CD4-positive, alpha-beta T cell treated with Interferon alpha-2 for 1 hour (primary cell): ENCODE measurements at places on chromosomes 5 and 9.

- no peak for DNase-seq
Measured at GRCh38 chr9:108666240-108666784, 189.5 kb downstream of the ACTL7B start.

- DNase-seq: no peak
Measured at GRCh38 chr9:74503219-74503618, 6.1 kb downstream of the RORB start.

- DNase-seq: no peak
Measured at GRCh38 chr9:5231212-5231611, at the start of gene INSL4. INSL4 (plus strand) TSS chr9:5231419; CDS start chr9:5231524, 105 bp downstream.

GRCh38 chr5:127440831-127441230, 76.6 kb upstream of the PRRC1 start:
- DNase-seq: no peak

DNA sequence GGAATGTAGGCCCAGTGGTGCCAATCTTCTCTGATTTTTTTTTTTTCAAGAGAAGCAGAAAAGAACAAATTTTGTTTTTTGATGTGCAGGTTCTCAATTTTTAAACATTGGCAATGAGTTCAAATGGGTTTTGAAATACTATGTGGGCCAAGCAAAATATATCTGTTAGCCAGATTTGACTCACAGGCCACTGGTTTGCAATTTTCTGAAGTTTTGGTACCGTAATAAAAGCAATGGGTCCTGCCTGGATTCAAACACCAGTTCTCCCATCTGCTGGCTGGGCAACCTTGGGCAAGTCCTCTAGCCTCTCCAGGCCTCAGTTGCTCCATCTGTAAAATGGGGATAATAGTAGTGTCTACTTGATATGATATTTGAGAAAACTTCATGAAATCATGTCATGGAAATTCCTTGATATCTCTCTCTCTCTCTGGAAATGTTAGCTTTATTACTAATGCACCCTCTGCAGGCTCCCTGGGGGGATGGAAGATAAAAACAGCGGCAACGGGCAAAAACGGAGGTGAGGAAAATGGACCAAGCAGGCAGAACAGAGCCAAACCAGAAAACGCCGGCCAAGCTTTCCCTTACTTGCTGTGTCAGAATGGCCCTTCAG, 63.4 kb downstream of the SMIM23 start:
- no peak for DNase-seq

DNA sequence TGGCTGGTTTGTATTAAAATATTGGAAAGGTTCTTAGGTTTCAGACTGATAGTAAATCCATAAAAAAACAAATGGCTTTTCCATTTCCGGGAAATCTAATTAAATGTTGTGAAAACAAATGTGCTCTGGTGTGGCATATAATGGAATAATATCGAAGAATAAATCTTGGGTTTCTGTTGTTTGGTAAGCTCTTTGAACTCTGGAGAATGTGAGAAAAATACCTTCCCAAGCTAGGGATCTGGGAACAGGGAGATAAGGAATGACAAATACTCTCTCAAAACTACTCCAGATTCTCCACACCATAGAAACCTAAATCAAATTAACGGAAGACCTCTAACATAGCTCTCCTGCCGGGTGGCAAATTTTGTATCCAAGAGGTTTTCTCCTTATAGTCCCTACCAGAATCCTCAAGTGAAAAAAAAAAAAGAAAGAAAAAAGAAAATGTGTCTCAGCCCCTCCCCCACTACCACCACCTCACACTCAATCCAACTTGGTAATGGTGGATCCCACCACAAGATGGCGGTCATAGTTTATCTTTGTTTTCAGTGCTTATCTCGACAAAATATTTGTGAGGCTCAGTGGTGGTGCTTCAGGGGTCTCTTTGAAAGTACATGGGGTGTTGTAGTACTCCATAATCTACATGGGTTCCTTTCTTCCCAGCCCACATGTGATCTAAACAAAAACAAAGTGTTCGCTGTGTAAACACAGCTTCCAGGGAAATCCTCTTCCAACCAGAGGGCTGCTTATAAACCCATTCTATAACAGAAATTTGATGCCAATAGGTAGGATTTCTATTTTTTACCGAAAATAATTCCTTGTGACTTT, 54.5 kb upstream of the FST start:
- DNase-seq: no peak

DNA sequence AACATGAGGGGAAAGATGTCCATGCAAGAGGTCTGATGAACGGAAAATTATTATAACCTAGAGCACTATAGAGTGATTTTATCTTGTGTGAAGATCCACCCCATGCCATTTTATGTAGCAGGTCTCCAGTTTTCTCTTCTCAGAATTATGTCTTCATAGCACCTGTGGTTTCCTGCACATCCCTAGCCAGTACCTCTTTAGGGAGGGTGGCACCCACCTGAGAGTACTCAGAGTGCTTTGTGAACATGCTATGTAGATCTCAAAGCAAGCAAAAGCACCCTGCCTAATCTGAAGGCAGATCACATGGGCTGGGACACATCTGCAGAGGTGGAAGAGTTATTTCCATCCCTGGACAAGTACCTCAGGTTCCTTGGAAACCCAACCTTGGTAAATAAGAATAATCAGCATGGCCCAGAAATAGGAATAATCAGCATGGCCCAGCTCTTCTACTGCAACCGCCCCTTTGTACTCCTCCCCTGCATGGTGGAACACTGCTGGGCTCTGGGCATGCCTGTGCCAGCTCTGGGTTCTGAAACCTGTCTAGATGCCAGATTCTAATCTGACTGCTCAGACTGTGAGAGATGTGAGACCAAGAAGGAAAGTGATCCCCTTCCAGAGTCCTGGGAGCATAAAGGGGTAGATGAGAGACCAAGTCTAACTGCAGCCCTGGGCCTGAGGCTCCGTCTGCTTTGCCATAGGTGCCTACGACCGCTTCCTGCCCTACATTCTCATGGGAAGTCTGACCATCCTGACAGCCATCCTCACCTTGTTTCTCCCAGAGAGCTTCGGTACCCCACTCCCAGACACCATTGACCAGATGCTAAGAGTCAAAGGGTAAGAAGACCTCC, 23.7 kb downstream of the SLC22A5 start:
- DNase-seq: no peak

- DNase-seq: no peak
Measured at GRCh38 chr9:112939418-112939817, 48.7 kb upstream of the SLC46A2 start.

- no peak for DNase-seq
Measured at GRCh38 chr9:708182-708550, 133.3 kb upstream of the DMRT1 start.

GRCh38 chr5:165375201-165375600, 1869.8 kb downstream of the MAT2B start:
- no peak for DNase-seq

DNA sequence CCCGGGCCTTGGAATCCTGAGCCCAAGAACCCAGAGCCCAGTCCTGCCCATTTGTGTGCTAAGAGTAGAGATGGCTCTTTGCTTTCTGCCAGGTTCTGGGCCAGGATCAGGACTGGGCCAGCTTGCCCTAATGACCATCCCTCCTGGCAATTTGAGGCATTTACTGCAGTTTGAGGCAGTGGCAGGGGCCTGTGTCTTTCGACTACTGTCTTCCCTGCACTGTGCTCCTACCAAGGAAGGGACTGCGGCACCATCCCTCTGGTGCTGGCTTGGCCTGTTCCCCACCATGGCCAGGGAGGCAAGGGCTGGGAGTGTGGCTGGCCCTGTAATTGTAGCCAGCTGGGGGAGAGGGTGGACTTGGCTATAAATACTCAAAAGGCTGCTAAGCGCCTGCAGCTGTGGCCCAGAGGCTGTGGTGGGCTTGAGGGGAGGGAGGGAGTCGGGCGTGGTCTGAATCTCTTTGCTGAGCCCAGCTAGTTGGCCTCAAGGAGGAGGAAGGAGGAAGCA, 4.6 kb downstream of the ENHO start:
- DNase-seq: no peak

GRCh38 chr5:170151097-170151831, 45.6 kb downstream of the FOXI1 start:
- no peak for DNase-seq

DNA sequence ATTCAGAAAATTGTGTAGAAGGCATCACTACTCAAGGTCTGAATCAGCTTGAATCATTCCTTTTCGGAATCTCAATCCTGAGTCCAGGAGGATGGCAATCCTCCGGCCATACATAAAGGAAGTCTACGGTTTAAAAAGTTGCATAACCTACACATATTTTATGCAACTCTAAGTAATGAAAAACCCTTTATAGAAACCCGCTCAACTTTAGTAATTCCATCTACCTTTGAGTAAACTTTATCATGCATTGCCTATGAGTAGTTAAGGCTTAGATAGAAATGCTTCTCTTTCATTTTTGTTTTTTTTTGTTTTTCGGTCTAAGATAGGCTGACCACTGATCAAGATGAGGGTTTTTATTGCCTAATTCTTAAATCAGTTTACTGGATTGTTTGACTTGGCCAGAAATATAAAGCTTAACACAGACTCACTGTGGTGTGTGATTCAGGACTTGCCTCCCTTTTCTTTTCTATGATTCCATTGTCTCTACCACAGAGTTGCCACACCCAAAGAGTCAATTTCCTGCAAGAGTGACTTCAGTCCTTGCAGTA, 85.0 kb downstream of the LURAP1L start:
- no peak for DNase-seq

DNA sequence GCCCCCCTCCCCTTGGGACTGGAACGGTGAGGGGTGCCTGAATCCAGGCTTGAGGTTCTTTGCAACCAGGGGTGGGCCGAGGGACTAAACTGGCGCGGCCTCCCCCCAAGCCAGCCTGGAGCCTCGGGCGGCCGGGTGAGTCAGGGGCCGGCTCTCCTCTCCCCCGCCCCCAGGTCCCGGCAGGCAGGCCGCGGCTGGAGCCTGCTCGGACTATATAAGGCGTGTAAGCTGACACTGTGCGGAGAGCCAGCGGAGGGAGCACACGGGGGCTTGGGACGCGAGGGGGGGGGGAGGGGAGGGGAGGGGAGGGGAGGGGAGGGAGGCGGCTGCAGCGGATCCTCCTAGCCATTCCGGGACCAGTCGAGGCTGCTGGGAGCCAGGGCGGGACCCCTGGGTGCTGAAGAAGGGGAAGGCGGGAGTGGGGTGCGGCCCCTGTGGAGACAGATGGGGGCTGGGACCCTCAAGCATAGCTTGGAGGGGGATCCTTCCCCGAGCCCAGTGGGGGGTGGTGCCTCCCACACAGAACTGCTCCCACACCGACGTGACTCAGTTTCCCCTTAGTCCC, 595 bp downstream of the PDLIM7 start:
- DNase-seq: no peak

DNA sequence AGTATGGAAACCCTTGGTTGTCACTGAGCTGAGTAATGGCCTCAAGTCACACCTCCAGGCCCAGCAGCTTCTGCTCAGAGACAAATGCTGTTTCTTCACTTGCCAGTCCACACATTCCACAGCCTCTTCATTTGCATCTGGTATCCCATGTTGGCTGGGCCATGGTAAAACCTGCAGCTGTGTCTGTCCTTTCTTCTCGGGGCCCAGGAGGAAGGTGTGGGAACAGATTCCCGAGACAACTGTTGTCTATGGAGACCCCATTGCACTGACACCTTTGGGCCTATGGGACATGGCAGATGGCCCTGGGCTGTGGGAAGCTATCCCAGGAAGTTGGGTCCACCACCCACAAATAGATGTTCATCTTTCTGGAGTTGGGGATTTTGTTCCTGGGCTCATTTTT, 85.1 kb downstream of the MACROH2A1 start:
- DNase-seq: no peak

DNA sequence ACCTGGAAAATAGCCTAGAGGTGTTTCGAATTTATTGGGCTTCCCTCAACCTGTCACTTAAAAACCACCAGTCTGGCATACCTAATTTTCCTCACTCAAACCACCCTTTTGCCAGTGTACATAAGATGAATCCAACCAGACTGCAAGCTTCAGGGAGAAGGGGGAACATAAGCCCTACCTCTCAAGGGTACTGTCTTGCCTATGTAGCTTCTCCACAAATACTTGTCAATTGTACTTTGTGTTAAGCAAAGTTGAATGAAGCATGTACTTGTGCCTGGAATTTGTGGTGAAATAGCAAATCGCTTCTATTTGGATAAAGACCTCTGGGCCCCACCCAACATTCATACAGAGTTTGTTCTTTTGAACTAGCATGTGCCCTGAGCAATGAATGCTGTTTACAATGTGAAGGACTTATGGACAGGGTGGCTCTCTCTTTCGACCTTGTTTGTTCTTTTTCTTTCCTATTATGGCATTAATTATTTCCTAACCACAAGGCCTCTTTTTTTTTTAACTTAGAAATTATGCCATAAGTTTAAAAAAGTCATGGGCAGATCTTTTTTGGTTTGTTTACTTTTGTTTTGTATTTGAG, 580.2 kb downstream of the EBF1 start:
- DNase-seq: no peak

DNA sequence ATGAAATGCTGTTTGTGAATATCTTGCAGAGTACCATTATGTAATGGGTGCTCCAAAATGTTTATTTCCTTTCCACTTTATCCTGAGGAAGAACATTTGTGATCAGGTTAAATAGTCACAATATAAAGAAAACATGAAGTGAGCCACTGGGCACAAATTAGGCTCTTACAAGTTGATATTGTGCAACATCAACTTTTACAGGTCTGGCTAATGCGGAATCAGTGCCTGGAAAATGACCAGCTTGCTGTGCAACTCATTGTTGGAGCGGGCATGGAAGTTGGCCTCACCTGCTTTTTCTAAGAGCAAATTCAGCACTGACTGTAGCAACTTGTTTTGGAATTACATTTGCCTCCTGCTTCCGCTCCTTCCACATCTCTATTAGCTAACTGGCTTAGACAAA, 216.9 kb upstream of the PLPPR1 start:
- no peak for DNase-seq

DNA sequence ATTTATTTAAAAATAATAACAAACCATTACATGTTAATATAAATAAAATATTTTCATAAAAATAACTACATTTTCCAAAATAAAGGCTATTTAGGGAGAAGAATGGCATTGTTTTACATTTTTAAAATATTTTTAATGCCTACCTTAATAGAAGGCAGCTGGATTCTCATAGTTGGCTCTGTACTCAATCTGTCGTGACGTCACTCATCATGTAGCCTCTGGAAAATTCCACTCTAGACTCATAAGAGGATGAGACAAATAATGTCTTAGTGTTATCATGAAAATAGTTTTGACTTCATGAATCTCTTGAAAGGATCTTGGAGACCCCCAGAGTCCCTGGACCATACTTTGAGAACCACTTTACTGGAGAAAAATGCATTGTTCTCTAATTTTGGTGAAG, 93.1 kb downstream of the NXNL2 start:
- no peak for DNase-seq

DNA sequence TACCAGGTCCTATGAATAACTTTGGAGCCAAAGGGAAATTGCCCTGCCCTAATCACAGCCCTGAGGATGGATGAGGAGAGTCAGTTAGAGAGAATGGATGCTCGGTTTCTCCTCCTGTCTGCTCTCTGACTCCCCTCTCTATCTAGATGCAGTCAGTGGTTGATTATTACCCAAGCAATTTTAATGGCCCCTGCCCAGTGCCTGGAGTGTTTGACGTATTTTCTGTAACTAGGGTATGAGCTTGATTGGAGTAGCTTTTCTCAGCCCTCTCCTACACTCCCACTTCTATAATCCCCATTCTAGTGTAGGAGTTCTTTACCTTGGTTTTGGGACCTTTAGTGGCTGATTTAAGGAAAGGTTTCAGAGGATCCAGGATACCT, 60.4 kb downstream of the DOCK2 start:
- no peak for DNase-seq

- no peak for DNase-seq
Measured at GRCh38 chr9:126419475-126419874, 92.8 kb downstream of the MVB12B start.
